Stimulated activated CD4-positive, alpha-beta T cell treated with anti-CD3 and anti-CD28 coated beads, Interleukin-2, amount 100 ng/mL, for 24 hours (primary cell): ENCODE measurements at places on chromosomes 3 and 15.

GRCh38 chr3:139219463-139219862 is 124.4 kb upstream of the MRPS22 start:
- no peak for DNase-seq

DNA sequence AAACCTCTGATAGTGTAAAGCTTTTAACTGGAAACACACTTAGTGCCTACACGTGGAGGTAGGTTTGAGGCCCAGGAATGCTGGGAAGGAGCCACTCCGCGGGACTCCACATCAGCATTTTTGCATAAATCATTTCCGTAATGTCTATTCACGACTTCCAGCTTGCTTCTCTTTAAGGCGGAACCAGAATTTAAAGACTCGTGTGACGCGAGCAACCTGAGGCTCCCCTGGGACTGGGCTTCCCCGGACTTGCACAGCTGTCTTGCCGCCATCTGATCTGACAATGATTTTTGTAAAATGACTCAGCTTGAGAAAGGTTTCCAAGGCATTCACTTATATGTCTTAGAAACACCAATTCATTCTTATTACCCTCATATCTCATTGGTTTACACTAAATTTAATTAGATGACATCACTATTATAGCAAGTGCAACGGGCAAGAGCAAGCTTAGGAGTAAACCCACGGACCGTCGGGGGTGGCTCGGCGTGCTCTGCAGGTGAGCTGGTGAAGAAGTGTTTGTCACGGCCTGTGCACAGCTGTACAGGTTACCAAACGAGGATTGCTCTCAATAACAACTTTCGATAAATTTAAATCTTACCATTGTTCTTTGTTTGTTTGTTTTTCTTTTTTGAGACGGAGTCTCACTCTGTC is 95.2 kb downstream of the CHSY1 start:
- no peak for DNase-seq

DNA sequence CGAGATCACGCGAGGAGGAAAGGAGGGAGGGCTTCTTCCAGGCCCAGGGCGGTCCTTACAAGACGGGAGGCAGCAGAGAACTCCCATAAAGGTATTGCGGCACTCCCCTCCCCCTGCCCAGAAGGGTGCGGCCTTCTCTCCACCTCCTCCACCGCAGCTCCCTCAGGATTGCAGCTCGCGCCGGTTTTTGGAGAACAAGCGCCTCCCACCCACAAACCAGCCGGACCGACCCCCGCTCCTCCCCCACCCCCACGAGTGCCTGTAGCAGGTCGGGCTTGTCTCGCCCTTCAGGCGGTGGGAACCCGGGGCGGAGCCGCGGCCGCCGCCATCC is 1.1 kb upstream of the SETD5 start:
- DNase-seq: peak; percentile 81

DNA sequence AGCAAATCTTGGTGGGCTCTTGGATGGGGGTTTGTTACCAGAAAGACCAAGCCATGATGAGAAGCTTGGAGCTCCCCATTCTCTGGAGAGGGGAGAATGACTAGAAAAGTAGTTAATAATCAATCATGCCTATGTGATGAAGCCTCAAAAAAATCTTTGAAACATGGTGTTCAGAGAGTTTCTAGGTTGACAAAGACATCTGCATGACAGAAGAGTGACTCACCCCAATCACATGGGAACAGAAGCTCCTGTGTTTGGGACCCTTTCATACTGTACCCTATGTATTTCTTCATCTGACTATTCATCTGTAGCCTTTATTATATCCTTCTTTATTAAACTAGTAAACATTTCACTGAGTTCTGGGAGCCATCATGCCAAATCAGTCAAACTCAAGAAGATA is 87.4 kb downstream of the BCHE start:
- no peak for DNase-seq
